Lower lobe of right lung (tissue), 2 donors: ENCODE measurements at places on chromosomes 1 and 21. TPM values are rescaled to one million over a fixed set of nuclear protein-coding genes. Genes with fewer than 3 reads are reported as not detected.

Gene TSPEAR
- 0.27 TPM for total RNA-seq

Gene DAP3
- 77.7 TPM for total RNA-seq

Gene TFF3
- 19.0 TPM for total RNA-seq

Gene CAMSAP2
- 30.7 TPM for total RNA-seq

Gene CD48
- 26.3 TPM for total RNA-seq

Gene IL19
- not detected for total RNA-seq

Gene UCK2
- 8.3 TPM for total RNA-seq

Gene PGLYRP3
- not detected for total RNA-seq

Gene INKA2
- total RNA-seq: 14.7 TPM

Gene THRAP3
- 81.0 TPM for total RNA-seq

Gene KRTAP11-1
- total RNA-seq: not detected

Gene SEMA4A
- 28.9 TPM for total RNA-seq

Gene SLC37A1
- 28.9 TPM for total RNA-seq
